Bronchial epithelial cell (primary cell): ENCODE measurements at places on chromosomes 1 and 21. TPM values are rescaled to one million over a fixed set of nuclear protein-coding genes. Genes with fewer than 3 reads are reported as not detected.

DNA sequence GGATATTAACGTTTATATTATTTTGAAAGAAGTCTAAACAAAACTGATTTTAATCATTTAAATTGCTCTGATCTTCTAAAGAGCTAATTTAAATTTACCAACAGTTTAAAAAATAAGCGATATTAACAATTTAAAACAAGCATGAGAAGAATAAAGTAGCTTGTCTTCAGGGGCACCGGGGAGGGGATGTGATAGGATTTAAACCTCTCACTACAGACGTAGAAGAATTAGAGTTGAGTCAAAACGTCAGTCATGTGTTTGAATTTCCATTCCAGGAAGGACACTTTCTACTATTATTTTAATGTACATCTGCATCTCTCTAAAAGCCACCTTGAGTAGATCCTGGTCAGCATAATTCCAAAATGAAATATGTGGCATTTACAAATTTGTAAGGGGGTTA, 58.2 kb upstream of the TPTE start:
- no peak for DNase-seq

Gene FAM167B
- 0.13 and 0.26 TPM in 2 replicates for total RNA-seq

- no peak for DNase-seq
Measured at GRCh38 chr1:206793620-206794019, 21.3 kb upstream of the IL10 start.

Gene ARID1A
- total RNA-seq, result 8.7 and 15.5 TPM in 2 replicates

- no peak for DNase-seq
Measured at GRCh38 chr1:80533775-80534334, 1266.9 kb upstream of the ADGRL2 start.

DNA sequence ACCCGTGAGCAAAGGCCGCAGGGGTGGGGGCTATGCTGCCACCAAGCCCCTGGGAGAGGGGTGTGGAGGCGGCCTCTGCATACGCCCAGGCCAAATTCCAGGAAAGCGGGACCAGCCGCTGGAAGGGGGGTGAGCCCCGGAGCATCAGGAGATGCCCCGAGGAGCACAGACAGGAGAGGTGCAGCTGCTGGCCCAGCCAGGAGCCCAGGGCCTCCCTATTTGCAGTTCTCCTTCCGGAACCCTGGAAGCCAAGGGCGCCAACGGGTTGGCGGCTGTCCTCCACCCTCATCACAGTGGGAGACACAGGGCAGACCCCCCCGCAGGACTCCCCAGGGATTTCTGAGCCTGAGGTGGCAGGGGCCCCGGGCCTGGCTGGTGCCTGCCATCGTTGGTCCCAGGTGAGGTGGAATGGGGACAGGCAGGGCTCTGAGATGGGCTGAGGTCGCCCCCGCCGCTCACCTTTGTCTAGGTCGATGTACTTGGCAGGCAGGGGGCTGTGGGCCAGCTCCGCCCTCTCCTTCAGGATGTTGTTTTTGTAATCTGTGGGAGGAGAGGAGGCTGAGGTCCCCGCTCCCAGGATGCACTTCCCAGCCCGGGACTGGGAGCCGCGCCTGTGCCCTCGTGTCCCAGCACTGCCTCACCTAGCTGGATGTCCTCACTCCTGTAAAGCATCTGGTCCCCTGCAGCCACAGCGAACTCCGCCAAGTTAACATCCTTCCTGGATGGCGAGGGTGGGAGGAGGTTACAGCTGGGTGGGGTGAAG, 4.4 kb upstream of the DVL1 start:
- DNase-seq, result no peak

DNA sequence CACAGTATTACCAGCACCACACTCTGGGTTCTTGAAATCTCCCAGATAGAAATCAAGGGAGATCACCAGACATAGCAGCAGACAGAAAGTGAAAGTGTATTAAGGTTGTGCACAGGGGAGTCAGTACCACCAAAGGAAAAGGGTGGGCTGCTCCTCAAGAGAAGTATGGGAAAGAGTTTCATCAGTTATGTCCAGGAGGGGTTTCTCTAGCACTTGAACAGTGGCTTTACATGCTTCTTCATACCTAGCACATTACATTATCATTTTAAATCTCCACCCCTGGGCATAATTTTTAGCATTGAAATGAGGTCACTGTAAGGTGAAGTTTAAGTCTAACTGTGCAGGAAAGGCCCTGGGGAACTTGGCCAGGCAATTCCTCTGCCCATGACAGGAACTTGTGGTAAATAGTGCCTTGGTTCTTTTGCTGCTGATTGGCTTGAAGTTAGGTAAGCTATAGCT, 601.0 kb downstream of the NUF2 start:
- DNase-seq, result no peak

DNA sequence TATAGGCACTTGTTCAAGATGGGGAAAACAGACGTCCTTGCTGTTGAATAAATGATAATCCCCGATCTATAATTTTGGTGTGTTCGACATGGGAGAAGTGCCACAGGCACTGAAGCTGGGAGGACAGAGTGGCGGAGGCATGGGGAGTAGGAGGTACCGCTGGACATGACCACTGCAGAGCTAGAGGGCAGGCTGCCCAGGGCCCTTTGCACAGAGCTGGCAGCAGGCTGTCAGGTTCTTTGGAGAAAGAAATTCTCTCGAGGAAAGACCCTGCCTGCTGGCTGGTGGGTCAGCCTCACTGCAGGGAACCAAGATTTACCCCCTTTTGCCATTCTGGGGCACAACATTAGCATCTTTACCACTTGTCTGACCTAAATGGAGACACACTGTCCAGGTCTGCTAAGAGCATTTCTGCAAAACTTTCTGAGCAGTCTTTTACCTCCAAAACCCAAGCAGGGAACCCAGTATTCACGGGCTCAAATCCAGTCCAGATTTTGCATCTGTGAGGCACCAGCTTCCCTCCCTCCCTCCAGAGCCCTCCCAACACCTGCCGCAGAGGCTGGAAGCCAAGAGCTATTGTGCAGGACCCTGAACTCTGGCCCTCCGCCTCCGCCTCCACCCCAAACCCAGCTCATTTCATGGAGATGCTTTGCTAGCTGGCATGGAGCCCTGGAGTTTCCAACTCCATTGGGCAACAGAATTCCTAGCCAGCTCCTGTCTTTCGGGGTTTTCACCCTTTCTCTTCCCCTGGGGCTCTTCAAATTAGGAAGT, 142.3 kb downstream of the PLXNA2 start:
- no peak for DNase-seq
